ENCODE measurements at places on chromosomes 5 and 9. TPM values are rescaled to one million over a fixed set of nuclear protein-coding genes. Genes with fewer than 3 reads are reported as not detected.

PTGES gene
- not detected for total RNA-seq

NR2F1 gene
- total RNA-seq: 0.04 TPM

SARDH gene
- not detected for total RNA-seq

FSTL4 gene
- not detected for total RNA-seq

EDIL3 gene
- 0.09 TPM for total RNA-seq

SLC38A9 gene
- 18.7 TPM for total RNA-seq

TMEM174 gene
- total RNA-seq: not detected

PCDHGC4 gene
- total RNA-seq: not detected

CCNI2 gene
- total RNA-seq: not detected

NHP2 gene
- total RNA-seq: 309 TPM

CHSY3 gene
- not detected for total RNA-seq

CCDC180 gene
- total RNA-seq: 2.3 TPM

CCNO gene
- 3.2 TPM for total RNA-seq

MAML1 gene
- 16.1 TPM for total RNA-seq

RABEPK gene
- 47.4 TPM for total RNA-seq

TSLP gene
- 1.3 TPM for total RNA-seq

SLIT3 gene
- 0.04 TPM for total RNA-seq
